ENCODE measurements at places on chromosomes 12 and 14.

- no peak for DNase-seq
Measured at GRCh38 chr12:92556141-92556540, 146.6 kb upstream of the PLEKHG7 start.

- DNase-seq = no peak
Measured at GRCh38 chr12:5872745-5873144, 72.3 kb downstream of the ANO2 start.

DNA sequence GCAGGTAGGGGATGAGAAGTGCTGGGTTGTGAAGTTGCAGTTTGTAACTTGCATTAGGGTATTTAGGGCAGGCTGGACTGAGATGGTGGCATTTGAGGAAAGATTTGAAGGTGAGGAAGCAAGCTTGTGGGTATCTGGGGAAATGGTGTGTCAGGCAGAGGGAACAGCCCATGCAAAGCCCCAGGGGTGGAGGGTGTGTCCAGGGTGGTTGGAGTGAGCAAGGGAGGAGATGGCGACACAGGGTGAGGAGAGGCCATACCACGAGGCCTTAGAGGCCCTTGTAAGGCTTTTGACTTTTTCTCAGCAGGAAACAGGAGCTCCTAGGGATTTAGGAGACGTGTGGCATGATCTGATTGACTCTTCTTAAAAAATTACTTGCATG, 136.9 kb downstream of the NUAK1 start:
- DNase-seq = no peak

GRCh38 chr14:69895109-69895508, 15.9 kb downstream of the SMOC1 start:
- DNase-seq = no peak

DNA sequence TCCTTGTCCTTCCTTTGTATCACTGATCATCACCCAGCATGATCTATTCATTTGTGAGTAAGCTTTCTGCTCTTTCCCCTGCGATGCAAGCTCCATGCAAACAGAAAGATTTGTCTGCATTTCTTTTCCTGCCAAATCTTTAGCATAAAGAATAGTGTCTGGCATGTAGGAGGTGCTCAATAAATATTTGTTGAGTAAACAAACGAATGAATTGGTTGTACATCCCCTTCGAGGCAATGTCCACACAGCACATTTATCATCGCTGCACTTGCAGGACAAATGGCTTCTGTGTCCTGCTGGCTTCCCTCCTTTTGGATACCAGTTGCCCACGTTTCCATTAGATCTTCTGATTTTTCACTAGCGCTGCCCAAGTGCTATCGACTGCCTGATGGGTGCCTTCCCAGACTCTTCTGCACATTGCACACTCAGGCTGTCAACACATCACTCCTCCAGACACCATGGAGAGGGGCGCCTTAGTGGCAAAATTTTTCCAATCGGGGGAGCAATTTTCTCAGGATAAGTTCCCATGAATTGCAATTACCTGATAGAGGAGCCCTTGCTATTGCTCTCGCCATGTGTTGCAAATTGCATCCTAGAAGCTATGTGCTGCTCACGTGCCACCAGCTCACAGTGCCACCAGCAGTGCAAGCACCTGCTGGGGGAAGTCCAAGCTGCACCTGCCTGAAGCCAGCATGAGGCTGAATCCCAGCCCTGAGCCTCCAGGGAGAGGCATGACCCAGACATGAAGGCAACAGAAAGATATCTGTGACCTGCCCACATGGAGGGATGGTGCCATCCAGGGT, 206.6 kb downstream of the KIF26A start:
- DNase-seq = no peak

DNA sequence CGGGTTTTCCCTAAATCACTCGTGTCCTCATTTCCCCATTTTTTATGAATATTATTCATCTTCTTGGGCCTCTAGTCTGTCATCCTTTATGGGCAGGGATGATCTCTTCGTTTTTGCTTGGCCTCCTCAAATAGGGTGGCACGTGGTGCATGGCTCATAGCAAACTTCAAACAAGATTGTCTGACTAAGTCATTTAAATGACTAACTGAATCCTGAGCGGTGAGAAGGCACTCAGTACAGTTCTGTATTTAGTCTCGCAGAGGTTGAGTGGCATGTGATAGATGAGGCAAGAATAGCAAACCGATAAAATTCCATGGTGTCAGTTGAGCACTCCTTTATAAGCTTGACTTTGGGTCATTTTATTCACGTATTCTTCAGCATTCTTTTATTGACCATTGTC, 5.7 kb upstream of the JDP2 start:
- no peak for DNase-seq

- peak; percentile 2 for DNase-seq
Measured at GRCh38 chr12:50734409-50735263, 29.3 kb upstream of the ATF1 start.

GRCh38 chr14:88710709-88711108, 82.0 kb downstream of the EML5 start:
- DNase-seq = no peak

GRCh38 chr14:21668377-21668776, 5.2 kb downstream of the OR4E1 start:
- DNase-seq = no peak

DNA sequence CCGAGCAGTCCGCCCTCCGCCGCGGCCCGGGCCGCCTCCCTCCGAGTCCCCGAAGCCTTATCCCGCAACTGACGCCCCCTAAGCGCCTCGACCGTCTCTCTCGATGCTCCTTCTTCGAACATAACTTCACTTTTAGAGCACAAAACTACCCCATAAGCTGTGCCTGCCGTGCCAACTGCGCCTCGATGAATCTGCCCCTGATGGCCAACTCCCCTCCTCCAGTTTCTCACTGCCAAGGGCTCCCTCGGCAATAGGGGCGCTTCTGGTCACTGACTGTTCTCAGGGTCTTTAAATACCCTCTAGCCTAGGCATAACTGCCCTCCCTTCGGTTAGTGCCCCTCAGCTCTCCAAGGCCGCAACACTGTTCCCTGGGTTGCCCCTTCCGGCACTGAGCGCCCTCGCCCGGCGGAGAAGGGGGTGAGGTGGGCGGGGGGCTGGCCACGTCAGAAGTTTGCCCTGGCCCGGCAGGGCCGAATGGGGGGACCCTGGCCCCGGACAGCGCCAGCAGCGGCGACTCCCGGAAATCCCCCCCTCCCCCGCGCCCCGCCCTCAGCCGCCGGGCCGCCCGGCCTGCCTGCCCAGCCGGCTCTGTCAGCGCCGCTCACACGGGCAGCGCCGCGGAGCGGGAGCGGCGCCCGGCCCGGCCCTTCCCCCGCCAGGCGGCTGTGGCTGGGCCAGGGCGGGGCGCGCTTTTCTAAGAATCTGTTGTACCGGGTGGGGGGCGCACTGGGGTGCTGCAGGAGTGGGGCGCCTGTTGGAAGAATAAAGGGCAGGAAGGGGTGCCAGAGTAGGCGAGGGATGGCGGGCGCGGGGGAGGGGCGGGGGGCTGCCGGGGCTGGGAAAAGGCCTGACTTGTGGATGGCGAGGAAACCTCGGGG, 10.6 kb downstream of the RARG start:
- DNase-seq = peak; percentile 65

DNA sequence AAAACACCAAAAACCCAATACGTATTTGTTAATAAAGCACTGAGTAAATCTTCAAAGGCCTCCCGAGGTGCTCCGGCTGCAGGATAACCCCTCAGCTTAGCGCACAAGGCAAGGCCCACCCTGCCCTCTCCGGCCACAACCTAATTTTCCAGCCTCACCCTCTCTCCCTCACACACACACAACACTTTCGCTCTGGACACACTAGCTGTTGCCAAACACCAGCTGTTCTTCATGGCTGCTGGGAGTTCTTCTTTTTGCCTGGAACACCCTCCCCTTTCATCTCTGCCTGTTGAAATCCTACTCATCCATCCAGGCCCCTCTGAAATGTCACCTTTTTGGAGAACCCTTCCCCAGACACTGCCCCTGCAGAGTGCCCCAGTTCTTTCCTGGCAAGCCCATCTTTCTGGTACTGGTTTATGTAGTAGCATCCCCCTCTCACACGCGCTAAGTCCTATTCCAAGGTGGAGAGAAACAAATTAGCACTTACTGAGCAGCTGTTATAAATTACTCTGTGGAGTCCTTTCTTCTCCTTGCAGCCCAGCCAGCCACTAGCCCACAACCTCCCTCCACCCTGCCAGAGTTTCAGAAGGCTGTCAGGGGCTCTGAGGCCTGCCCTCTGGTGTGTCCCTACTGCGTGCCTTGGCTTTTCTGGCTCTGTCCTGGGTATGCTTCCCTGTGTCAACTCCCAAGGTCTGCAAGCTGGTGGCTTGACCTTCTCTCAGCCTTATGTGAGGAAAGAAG, 805 bp upstream of the CRACR2A start:
- DNase-seq = no peak

DNA sequence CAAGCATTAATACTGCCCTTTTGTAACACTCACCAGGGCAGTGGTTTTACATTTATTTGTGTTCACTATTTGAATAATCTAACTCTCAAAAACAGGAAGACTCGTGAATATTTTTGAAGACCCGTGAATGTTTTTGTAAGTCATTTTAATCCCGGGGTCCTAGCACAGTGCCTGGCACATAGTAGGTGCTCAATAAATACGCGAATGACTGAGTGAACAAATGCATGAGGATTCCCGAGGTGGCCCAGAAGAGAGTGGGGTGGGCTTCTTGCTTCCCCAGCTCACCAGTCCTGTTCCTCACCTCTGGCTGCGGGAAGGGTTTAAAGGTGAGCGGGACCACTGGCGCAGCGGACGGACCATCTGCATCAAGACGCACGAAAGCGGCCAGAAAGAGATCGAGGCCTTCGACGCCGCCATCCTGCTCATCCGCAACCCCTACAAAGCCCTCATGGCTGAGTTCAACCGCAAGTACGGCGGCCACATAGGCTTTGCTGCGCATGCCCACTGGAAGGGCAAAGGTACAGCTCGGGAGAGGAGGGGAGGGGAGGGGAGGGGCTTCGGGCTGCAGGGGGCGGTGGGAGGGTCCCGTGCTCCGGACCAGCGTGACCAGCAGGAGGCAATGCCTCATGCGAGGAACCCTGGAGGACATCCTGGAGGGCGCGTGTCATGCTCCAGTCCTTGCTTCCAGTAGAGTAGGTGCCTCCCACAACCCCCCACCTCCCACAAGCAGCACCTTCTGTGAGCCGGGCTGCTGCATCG, 98.9 kb downstream of the CMKLR1 start:
- DNase-seq = no peak

GRCh38 chr12:95328708-95329107, 111.1 kb downstream of the VEZT start:
- no peak for DNase-seq

DNA sequence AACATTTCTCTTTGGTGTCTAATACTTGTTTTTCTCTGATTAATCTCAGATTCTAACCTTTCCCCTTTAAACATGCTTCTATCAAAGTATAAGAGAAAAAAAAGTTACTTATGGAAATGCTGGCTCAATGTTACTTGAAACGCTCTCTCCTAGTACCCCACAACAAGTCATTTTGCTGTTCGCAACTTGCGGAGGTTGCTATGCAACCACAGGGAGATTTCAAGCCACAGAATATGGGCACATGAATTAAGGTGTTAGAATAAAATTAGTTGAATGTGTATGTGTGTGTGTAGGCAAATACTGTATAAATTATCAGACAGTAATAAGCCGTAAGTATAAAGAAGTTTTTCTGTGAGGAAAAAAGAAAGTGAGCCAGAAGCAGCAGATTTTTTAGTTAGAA, 80.6 kb downstream of the CCDC59 start:
- DNase-seq = no peak

DNA sequence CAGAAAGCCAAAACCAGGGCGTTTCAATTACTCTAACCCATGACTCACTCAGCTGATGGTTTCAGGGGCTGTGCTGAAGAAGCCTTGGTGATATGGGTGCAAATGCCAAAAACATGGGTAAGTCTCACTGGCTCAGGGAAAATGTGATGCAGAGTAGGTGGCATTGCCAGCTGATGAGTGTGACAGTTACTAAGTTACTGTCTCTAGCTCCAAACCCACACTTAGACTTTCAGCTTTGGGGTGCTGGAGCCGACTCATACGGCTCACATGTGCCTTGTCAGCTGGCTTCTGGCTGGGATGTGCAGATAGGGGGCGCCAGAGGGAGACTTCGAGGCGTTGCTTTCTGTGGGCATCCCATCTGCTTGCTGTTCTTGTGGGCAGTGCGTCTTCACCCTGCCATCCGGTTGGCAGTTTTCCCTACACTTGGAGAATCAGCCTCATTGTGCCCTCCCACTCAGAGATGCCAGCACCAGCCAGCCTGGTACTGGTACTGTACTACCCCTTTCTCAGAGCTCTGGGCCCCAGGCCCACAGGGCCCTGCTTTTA, 11.1 kb upstream of the KRT7 start:
- peak; percentile 74 for DNase-seq

- no peak for DNase-seq
Measured at GRCh38 chr12:1356285-1356684, 238.1 kb downstream of the FBXL14 start.

- DNase-seq = peak; percentile 0
Measured at GRCh38 chr14:33475623-33476022, 475.3 kb downstream of the EGLN3 start.

GRCh38 chr12:120404271-120404670, 33.6 kb upstream of the COX6A1 start:
- no peak for DNase-seq

GRCh38 chr14:95915330-95915729, 38.7 kb downstream of the TUNAR start:
- DNase-seq = no peak

DNA sequence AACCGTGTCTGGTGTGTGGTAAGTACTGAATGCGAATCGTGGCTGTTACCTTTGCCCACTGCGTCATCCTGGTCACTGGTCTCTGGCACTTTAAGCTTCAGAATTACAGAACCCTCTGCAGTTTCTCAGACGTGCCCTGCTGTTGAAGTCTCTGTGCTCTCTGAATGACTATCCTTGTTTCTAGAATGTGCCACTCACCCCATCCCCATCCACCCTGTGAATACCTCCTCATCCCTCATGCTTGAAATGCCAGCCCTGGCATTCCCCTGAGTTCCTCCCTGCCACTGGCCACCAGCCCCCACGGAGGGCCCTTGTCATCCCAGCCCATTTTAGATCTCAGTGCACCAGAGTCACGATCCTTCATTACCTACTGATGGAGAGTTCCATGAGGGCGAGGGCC, 21.3 kb downstream of the TPCN1 start:
- no peak for DNase-seq

DNA sequence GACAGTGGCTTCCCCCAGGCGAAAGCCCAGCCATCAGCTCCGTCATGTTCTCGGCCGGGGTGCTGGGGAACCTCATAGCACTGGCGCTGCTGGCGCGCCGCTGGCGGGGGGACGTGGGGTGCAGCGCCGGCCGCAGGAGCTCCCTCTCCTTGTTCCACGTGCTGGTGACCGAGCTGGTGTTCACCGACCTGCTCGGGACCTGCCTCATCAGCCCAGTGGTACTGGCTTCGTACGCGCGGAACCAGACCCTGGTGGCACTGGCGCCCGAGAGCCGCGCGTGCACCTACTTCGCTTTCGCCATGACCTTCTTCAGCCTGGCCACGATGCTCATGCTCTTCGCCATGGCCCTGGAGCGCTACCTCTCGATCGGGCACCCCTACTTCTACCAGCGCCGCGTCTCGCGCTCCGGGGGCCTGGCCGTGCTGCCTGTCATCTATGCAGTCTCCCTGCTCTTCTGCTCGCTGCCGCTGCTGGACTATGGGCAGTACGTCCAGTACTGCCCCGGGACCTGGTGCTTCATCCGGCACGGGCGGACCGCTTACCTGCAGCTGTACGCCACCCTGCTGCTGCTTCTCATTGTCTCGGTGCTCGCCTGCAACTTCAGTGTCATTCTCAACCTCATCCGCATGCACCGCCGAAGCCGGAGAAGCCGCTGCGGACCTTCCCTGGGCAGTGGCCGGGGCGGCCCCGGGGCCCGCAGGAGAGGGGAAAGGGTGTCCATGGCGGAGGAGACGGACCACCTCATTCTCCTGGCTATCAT, 663 bp downstream of the PTGER2 start:
- peak; percentile 45 for DNase-seq

- DNase-seq = no peak
Measured at GRCh38 chr14:77206261-77206824, 24.7 kb downstream of the TMEM63C start.
